ENCODE measurements at places on chromosomes 16 and 17.
A peak's percentile ranks its signal among the peaks of the same experiment; 100 is the strongest.

- no peak for DNase-seq
Observed at GRCh38 chr16:19822533-19822932, 62.1 kb downstream of the GPRC5B start.

DNA sequence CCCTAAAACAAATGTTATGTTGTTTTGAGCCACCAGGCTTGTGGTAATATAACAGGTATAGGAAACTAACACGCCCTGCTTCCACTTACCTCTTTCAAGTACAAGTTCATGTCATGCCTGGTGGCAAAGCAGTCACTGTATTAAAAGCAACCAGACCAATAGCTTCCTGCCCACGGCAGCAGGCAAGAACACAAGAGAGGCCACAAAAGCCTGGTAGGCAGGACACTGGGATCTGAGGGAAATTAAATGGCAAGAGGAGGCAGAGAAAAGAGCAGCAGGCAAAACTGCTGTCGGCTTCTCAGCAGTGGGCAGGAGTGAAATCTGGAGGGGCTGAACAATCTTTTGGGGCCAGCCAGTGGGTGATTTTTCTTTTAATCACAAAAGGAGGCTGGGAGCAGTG, 2.2 kb downstream of the CYTH1 start:
- DNase-seq, result no peak

DNA sequence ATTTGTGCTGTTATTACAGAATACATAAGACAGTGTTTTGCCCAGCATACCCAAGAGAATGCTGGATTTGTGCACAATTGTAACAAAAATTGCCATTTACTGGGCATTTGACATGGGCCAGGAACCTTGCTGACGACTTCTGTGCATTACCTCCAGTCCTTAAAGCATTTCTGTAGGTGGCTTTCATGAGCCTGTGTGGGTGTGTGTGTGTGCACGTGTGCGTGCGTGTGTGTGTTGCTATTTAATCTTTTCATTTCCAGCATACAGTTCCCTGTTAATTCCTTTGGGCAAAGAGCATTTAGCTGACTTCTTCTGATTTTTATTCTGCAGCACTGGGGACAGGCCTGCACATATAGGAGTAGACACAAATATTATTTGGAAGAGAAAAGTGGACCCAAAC, 134.4 kb downstream of the CYLD start:
- DNase-seq, result no peak

DNA sequence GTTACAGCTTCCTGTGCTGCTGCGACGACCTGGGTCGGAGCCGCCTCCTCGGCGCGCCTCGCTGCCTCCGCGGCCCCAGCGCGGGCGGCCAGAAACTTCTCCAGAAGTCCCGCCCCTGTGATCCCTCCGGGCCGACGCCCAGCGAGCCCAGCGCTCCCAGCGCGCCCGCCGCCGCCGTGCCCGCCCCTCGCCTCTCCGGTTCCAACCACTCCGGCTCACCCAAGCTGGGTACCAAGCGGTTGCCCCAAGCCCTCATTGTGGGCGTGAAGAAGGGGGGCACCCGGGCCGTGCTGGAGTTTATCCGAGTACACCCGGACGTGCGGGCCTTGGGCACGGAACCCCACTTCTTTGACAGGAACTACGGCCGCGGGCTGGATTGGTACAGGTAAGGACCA, 746 bp downstream of the HS3ST2 start:
- no peak for DNase-seq

- no peak for DNase-seq
Observed at GRCh38 chr17:40545660-40546059, 19.6 kb downstream of the CCR7 start.

- no peak for DNase-seq
Observed at GRCh38 chr17:38590988-38591758, 14.6 kb downstream of the SRCIN1 start.

DNA sequence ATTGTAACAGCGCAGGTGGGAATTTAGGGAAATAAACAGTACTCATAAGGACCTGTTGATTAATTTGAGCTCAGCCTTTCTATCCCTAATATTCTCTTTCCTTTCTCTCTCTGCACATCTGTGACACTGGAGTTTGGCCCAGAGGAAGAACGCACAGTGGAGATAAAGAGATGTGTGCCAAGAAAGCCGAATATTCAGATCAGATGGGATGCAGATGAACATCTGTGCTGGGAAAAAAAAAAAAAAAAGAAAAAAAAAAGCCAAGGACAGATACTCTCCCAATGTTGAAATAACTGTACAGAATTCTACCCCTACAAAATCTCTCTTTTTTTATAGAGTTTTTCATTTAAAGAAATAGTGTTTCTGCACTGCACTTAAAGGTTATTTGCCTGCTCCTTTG, 485.4 kb downstream of the KCNJ2 start:
- DNase-seq, result no peak

DNA sequence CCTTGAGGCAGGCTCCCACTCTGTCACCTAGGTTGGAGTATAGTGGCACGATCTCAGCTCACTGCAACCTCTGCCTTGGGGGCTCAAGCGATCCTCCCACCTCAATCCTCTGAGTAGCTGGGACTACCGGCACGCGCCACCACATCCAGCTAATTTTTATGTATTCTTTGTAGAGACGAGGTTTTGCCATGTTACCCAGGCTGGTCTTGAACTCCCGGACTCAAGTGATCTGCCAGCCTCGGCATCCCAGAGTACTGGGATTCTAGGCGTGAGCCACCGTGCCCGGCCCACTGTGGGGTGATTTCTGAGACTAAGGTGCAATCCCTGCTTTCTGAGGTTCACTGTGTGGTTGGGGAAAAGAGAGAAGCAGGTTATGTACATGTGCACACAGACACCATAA, 12.0 kb upstream of the SLC12A3 start:
- no peak for DNase-seq

GRCh38 chr16:80085606-80086005, 455.2 kb upstream of the DYNLRB2 start:
- no peak for DNase-seq

DNA sequence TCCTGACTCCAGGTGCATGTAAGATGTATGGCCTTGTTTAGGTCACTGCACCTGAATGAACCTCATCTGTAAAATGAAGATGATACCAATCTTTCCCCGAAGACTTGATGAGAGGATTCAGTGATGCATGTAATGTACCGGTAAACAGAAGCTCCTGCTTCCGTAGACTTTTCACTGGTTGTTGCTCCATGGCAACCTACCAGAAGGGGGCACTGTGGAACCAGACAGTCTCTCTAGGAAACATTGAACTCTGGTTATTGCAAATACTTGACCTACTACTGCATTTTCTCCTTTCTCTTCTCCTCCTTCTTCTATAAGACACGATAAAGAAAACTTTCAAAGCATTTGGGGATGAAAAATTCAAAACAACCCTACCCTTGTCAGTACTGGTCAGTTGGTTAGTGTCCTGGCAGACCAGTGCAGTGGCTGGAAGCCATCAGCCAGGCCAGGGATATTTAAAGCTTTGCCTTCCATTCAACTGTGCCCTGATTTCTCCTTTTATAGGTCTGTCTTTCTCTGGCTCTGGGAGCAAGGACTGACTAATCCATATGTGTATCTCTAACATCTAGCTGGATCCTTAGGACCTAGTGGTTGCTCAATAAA, 667.4 kb upstream of the SALL1 start:
- DNase-seq, result no peak

DNA sequence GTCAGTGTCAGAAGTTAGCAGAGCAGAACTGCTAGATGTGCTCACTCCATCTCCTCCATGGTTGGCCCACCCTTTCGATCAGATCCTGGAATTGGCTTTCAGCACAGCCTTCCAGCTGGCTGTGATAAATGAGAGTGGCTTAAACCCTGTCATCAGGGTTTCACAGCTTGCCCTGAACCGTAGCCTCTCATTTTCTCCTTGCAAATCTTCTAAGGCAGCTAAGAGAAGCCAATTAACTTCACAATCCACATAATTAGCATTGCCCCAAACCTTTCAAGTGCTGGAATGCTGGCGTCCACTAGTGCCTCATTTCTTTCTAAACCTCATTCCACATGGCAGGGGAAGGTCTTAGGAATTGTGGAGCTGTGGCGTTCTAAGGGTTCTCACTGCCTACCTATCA, 21.7 kb downstream of the MILR1 start:
- DNase-seq, result no peak

DNA sequence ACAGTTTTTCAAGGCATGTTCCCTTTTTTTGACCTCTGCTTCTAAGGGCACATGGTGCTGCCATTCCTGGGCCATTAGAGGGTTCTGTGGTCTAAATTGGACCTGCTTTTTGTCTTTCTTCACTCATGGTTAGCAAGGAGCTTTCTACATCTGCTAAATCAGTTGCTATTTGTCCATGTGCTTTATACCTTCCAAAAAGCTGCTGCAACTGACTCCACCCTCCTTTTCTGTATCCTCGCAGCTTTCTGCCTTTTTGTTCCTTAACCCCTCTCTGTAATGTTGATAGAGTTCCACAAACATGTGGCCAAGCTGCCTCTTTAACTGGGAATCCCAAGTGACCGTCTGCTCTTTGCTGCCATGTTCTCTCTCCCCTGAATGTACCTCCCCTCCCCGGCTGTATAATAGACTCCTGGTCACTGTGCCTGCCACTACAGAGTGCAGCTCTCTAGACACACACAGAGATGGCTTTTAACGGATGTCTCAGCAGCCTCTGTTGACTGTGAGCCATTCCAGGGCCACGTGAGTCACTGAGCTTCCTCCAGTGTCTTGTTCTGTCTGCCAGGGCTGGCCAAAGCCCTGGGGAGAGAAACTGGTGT, 57.4 kb upstream of the TEKT3 start:
- DNase-seq, result no peak

- no peak for DNase-seq
Observed at GRCh38 chr17:68498479-68499326, 13.5 kb upstream of the PRKAR1A start.

DNA sequence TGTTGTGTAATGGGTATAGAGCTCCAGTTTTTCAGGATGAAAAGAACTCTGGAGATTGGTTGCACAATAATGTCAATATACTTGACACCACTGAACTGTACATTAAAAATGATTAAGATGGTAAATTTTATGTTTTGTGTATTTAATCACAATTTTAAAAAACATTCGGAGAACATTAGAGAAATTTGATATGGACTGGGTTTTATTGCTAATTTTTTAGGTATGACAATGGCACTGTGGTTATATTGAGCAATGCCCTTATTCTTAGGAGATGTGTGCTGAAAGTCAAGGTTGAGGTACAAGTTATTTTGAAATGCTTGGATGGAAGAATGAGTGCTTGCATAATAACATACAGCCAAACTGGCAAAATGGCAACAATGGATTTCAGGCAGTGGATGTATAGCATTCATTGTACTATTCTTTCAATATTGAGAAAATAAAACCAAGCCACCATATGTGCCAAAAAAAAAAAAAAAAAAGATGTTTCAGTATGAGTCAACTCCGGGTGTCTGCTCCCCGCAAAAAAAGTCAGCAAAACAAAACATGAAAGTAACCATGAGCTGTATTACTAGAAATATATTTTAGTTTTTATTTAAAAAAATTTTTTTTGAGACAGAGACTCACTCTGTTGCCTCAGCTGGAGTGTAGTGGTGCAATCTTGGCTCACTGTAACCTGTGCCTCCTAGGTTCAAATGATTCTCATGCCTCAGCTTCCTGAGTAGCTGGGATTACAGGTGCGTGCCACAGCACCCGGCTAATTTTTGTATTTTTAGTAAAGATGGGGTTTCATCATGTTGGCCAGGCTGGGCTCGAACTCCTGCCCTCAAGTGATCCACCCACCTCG, 19.8 kb downstream of the HOXB1 start:
- no peak for DNase-seq

DNA sequence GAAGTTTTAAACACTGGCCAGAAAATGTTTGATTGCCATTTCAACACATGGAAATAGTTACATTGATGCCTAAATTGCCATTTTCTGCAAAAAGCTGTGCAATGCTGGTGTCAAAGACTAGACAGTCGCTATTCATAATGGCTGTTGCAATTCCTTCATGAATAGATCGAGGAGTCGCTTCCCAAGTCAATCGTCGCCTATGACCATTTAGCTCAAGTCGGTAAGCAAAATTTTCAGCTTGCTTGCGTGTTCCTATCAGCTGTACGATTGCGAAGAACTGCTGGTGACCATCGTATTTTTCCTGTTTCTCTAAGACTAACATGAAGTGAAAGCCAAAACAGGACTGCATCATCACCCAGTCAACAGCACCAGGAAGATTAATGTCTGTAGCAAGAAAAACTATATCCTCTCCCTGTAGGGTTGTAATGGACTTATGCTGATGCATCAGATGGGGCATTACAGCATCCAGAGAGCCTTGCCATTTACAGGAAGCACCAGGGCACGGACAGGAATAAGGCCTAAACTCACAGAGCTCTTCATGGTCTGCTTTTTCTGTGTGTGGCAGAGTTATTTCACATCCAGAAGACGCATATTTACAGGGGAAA, 23.6 kb downstream of the SIAH1 start:
- no peak for DNase-seq

GRCh38 chr16:57264950-57265371, 19.5 kb downstream of the PLLP start:
- peak; percentile 14 for DNase-seq

DNA sequence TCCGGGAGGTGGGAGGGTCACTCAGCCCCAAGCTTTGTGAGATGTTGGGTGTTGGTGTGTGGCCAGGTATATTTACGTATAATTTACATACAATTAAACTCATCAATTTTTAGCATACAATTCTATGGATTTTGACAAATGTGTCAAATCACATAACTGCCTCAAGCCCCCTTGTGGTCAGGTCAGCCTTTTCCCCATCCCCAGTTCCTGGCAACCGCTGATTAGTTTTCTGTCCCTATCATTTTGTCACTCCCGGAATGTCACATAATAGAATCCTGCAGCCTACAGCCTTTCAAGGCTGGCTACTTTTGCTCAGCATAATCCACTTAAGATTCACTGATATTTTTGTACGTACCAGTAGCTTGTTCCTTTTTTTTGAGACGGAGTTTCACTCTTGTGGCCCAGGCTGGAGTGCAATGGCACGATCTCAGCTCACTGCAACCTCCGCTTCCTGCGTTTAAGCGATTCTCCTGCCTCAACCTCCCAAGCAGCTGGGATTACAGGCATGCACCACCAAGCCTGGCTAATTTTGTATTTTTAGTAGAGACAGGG, 19.3 kb upstream of the RAI1 start:
- no peak for DNase-seq

DNA sequence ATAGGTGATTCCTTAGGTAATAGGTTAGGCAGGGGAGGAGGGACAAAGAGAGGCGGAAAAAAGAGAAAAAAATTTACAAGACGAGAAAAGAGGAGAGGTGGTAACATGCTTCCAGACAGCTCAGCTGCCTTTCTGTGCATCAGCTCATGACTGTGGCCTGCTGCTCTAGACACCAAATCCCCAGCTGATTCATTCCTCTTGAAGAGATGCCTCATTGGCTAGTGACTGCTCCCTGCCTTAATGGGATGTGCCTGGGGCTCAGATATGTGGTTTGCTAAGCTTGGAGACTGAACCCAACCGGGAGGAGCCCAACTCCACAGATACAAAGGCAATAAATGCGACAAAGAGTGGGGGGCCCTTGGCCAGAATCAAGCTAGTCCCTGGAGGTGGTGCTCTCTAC, 105.9 kb upstream of the FAM20A start:
- DNase-seq, result no peak

- DNase-seq, result no peak
Observed at GRCh38 chr16:89710709-89711564, 9.4 kb upstream of the SPATA2L start.

- DNase-seq, result no peak
Observed at GRCh38 chr16:72530434-72530833, 358.5 kb upstream of the PMFBP1 start.

All from activated naive CD4-positive, alpha-beta T cell (primary cell).